ENCODE measurements at places on chromosomes 7 and 10.

DNA sequence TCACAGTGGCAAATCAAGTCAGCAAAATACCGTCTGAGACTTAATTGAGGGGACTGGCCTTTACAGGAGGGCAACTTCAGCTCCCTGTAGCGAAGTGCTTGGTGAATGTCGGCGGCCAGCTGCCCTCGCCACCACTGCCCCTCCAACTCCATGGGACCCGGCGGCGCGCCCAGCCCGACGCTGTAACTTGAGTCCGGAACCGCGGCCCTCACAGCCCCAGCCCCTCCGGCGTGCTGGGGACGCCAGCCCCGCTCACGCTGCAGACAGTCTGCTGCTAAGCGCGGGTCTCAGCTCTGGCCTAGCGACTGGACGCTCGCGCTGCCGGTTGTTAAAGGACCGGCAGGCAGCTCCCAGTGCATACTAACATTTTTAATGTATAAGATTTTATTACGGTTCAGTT is 113.4 kb upstream of the NUPR2 start:
- DNase-seq: no peak

- no peak for DNase-seq
Observed at GRCh38 chr10:14191407-14191806, 139.3 kb downstream of the FRMD4A start.

- peak; percentile 68 for DNase-seq
Observed at GRCh38 chr7:91249506-91250233, 14.6 kb upstream of the FZD1 start.

- no peak for DNase-seq
Observed at GRCh38 chr7:17195576-17195975, 102.9 kb upstream of the AHR start.

DNA sequence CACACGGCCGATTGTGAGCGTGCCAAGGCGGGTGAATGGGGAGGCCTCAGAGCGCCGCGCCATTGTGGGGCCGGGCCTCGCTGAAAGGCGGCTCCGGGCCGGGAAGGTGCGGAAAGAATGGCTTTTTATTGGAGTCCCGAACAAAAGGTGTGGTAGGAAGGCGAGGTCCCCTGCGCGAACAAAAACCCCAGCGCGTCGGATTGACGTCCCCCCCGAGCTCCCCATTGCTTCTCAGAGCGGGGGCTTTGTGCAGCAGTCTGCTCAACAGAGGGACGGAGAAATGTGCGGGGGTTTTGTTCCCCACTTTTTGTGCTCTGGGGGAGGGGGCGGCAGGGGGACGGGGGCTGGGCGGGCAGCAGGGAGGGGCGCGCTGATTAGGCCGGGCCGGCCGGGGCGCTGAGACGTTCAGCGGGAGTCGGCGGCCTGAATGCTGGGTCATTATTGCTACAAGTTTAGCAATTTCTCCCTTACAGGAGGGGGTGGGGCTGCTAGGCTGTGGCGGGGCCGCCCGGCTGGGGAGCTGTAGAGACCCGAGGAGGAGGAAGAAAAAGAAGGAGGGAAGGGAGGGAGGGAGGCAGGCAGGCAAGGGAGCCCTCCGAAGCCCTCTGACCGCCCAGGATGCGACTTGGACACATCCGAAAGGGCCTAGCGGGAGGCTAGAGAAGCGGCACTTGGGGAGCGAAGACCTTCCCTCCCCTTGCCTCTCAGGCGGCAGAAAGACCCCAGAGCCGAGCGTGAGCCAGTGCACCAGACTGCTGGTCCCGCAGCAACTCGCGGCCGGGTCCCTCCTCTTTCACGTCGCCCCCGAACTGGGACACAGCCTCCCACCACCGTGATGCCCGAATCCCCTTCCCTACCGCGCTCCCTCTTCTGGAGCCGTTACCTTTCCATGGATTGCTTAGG is 4.6 kb downstream of the NKX2-3 start:
- DNase-seq: no peak

DNA sequence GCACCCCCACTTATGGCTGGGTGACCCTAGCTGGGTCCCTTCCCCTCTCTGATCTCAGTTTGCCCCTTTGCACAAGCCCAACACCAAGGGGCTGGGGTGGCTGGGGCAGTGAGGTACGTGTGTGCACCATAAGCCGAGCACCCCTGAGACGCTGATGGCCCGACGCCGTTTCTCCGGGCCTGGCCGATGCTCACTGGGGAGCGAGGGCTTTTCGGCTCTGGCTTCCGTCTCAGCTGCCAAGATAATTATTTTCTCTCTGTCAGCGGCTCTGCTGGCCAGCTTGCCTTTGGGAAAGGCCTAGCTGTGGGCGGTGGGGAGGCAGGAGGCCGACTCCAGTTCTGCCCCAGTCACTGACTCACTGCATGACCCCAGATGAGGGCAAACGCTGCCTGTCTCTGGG is 91.0 kb downstream of the ZMIZ1 start:
- DNase-seq: peak; percentile 46

DNA sequence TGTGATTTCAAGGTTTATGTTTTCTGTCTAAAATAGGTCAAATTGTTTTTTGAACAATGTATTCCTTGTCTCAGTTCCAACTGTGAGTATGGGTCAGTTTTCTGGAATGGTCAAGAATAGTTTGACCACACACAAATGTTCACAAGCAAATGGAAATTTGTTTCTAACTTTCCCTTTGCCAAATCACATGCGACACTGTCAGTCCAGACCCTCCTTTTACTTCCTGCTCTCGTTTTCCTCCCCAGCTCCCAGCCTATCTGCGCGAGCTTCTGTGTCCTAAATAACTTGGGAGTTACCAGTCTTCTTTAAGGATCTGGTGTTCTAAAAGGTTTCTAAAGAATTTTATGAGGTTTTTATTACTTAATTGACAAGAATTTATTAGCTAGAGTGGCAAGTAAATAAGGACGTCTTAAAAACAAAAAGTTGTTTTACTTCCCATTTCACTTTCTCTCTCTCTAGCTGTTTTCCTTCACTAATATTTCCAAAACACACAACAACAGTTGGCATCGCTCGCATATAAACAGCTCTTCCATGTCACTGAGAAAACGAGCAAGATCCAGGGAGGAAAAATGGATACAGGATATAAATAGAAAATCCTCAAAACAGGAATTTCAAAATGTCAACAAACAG is 266.1 kb upstream of the KLF6 start:
- peak; percentile 49 for DNase-seq

DNA sequence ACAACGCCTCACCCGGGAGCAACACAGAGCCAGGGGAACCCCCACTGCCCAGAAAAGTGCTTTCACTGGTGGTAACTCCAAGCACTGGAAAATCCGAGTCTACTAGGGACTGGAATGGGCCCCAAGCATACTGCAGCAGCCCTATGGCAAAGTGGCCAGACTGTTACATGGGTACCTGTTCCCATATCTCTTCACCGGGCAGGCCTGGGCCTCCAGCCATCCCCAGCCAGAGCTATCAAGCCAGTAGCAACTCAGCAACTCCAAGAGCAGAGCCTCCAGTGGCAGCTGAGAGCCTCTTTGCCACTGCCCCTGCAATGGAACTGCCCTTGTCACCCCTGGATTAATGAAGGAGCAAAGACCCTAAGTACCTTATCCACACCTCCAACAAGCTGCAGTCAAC is 73.5 kb downstream of the HBP1 start:
- DNase-seq: no peak

DNA sequence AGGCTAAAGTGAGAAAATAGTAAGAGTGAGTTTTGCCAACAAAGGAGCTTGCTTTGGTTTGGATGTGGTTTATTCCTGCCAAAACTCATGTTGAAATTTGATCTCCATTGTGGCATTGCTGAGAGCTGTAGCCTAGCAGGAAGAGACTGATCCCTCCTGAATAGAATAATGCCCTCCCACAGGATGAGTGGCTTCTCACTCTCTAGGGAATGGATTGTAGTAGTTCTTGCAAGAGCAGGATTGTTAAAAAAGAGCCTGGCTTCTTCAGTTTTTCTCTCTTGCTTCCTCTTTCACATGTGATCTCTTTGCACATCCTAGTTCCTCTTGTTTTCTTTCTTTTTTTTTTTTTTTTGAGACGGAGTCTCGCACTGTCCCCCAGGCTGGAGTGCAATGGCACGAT is 34.4 kb downstream of the ASAH2 start:
- DNase-seq: no peak

DNA sequence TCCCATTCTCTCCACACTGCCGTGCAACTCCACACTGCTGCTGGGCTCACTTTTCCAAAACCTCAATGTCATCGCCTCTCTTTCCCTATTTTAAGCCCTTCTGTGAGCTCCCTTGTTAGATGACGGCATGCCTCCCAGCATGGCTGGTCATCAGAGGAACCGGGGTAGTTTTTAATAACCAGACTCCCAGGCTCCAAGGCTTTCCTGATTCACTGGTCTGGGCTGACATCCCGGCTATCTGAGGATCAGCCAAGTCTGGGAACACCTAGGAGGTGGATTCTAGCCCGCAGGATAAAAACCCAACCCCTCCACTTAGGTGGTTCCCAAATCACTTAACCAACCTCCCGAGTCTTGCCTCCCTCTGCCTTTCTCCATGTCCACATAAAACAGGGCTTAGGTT is 295.4 kb upstream of the FZD8 start:
- no peak for DNase-seq

DNA sequence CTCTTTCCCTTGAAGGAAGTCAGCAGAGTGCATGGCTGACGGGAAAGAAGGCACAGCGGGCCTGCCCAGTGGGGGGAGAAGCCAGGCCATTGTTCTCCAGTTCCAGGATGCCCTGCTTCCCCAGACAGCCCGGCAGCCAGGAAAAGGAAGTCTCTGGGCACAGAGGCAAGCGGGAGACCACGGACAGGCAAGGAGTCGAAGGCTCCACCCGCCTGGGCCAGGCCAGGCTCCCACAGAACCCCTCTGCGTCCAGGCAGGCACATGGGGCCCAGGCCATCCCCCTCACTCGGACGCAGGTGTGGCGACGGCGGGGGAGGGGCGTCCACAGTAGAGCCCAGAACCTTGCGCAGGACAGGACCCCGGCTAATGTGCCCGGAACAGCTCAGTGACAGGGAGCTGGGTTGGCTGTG is 8.7 kb downstream of the GPR146 start:
- no peak for DNase-seq

Measured in AG08396 (cell line).